Endodermal cell (in vitro differentiated cells): ENCODE measurements at places on chromosomes 16 and 17. TPM values are rescaled to one million over a fixed set of nuclear protein-coding genes. Genes with fewer than 3 reads are reported as not detected.

GRCh38 chr17:42424991-42425610 lies 2.0 kb upstream of the CAVIN1 start:
- H3K27me3 ChIP-seq = peaks cover 64% of the 10 kb centered on the region
- H3K36me3 ChIP-seq = no peaks in the 10 kb centered on the region
- H3K27ac ChIP-seq = no peak overlapping the region
- H3K4me3 ChIP-seq = no peak overlapping the region
- peak; percentile 49 for DNase-seq

DNA sequence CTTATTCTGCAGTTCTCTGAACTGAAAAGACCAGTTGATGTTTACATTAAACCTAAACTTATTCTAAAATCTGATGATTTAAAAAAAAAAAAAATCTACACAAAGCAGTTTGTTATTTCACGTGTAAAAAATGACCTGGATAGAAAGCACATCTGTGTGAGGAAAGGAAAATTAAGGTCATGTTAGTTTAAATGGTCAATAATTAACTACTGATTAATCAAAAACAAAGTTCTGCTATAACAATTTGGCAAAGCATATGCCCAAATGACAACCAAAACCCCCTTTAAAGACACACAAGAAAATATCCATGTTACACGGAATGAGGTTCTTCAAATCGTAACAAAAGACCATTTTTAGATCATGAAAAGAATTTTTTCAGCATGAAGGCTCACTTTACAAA lies 30.4 kb downstream of the CACNG1 start:
- peaks cover 54% of the 10 kb centered on the region for H3K36me3 ChIP-seq
- H3K27ac ChIP-seq = no peak overlapping the region
- no peaks in the 10 kb centered on the region for H3K27me3 ChIP-seq
- no peak for DNase-seq

- H3K27me3 ChIP-seq = peaks cover 23% of the 10 kb centered on the region
- H3K36me3 ChIP-seq = no peaks in the 10 kb centered on the region
- peak overlapping the region; percentile 74 for H3K4me3 ChIP-seq
These were observed 765 bp downstream of the COL1A1 start for GRCh38 chr17:50200457-50201275.

The CHST6 gene
- 11.9 to 16.4 TPM (median 15.9 TPM) in 3 replicates for total RNA-seq

- H3K27me3 ChIP-seq = no peaks in the 10 kb centered on the region
- no peak overlapping the region for H3K27ac ChIP-seq
- H3K4me3 ChIP-seq = no peak overlapping the region
These were observed 4.6 kb downstream of the PRSS21 start for GRCh38 chr16:2821487-2822157.

GRCh38 chr16:81499576-81500380 lies 55.2 kb downstream of the CMIP start:
- peak overlapping the region; percentile 24 for H3K27ac ChIP-seq
- no peaks in the 10 kb centered on the region for H3K36me3 ChIP-seq
- H3K27me3 ChIP-seq = no peaks in the 10 kb centered on the region
- DNase-seq = no peak

GRCh38 chr17:82016061-82016874 lies 6.4 kb downstream of the CENPX start:
- DNase-seq = no peak
- H3K36me3 ChIP-seq = peaks cover 7% of the 10 kb centered on the region
- no peak overlapping the region for H3K4me3 ChIP-seq
- peak overlapping the region; percentile 24 for H3K27ac ChIP-seq

The CDYL2 gene
- total RNA-seq = 12.7 and 12.8 TPM in 2 replicates

GRCh38 chr16:23416816-23417215 lies 36.2 kb downstream of the COG7 start:
- peaks cover 36% of the 10 kb centered on the region for H3K36me3 ChIP-seq
- H3K27ac ChIP-seq = no peak overlapping the region
- no peaks in the 10 kb centered on the region for H3K27me3 ChIP-seq
- H3K4me1 ChIP-seq = no peaks in the 10 kb centered on the region
- no peak for DNase-seq
- H3K4me3 ChIP-seq = no peak overlapping the region

- no peaks in the 10 kb centered on the region for H3K4me1 ChIP-seq
- no peak for DNase-seq
- no peak overlapping the region for H3K4me3 ChIP-seq
- H3K36me3 ChIP-seq = no peaks in the 10 kb centered on the region
- no peak overlapping the region for H3K27ac ChIP-seq
These were observed 16.4 kb upstream of the SLC16A11 start for GRCh38 chr17:7060165-7060891.

The KRT32 gene
- not detected in 2 replicates for total RNA-seq

The TMEM235 gene
- 0.29 and 0.33 TPM in 2 replicates for total RNA-seq

- H3K4me3 ChIP-seq = no peak overlapping the region
- H3K4me1 ChIP-seq = no peaks in the 10 kb centered on the region
- no peak overlapping the region for H3K27ac ChIP-seq
- DNase-seq = peak; percentile 46
These were observed 27.4 kb downstream of the MYH11 start for GRCh38 chr16:15829460-15829859.

The KRTAP17-1 gene
- total RNA-seq = 0.48 TPM in 1 of 2 replicates, not detected in the other

The NUPR1 gene
- not detected in 2 replicates for total RNA-seq

- H3K4me3 ChIP-seq = no peak overlapping the region
- H3K36me3 ChIP-seq = no peaks in the 10 kb centered on the region
- H3K4me1 ChIP-seq = no peaks in the 10 kb centered on the region
- no peak overlapping the region for H3K27ac ChIP-seq
- H3K27me3 ChIP-seq = no peaks in the 10 kb centered on the region
These were observed 25.2 kb downstream of the CD300A start for GRCh38 chr17:74491626-74492025.

GRCh38 chr16:56990407-56991286 lies 1.3 kb downstream of the NLRC5 start:
- no peaks in the 10 kb centered on the region for H3K36me3 ChIP-seq
- H3K4me3 ChIP-seq = no peak overlapping the region
- H3K27ac ChIP-seq = no peak overlapping the region
- H3K4me1 ChIP-seq = no peaks in the 10 kb centered on the region
- peaks cover 56% of the 10 kb centered on the region for H3K27me3 ChIP-seq

GRCh38 chr16:80611171-80611929 lies 70.6 kb downstream of the DYNLRB2 start:
- H3K27ac ChIP-seq = no peak overlapping the region
- no peaks in the 10 kb centered on the region for H3K36me3 ChIP-seq
- peak; percentile 37 for DNase-seq
- H3K4me1 ChIP-seq = no peaks in the 10 kb centered on the region
- H3K27me3 ChIP-seq = no peaks in the 10 kb centered on the region

DNA sequence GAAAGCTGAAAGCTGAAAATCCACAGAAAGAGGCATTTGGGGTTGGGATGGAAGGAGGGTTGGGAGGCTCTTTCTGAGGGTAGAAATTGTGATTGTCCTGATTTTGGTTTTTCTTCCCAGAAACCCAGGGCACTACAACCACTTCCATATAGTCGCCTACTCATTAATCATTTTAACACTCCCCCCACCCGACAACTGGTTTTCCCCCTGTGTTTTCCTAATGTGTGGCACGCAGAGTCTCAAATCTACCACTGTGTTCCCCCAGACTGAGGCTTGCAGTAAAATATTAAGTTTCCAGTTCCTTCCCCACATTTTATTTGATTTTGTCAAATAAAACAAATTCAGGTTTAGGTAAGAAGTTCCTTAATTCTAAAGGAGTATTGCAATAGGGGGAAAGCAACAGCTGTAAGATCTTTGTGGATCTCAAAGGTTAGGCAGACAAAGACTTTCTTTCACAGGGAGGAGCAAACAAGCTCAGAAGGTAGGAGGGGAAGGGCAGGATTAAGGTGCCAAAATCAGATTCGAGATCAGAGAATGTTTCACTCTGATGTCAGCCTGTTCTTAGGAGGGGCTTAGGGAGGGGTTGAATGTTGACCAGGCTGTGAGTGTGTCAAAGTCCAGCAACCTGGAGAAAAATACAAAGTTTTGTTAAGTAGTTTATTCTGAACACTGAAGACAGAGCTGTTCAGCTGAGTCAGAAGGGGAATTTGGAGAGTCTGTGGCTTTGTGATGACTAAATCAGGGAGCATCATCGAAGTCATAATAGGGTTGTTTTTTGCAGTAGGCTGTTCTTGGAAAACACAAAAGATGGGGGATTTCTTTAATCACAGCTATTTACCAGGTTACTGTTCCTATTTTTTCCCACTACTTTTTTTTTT lies 3.6 kb downstream of the ZNF267 start:
- no peak for DNase-seq
- H3K4me3 ChIP-seq = peak overlapping the region; percentile 30
- no peak overlapping the region for H3K27ac ChIP-seq
- H3K27me3 ChIP-seq = no peaks in the 10 kb centered on the region
- H3K4me1 ChIP-seq = peaks cover 7% of the 10 kb centered on the region
- H3K36me3 ChIP-seq = peaks cover 31% of the 10 kb centered on the region

DNA sequence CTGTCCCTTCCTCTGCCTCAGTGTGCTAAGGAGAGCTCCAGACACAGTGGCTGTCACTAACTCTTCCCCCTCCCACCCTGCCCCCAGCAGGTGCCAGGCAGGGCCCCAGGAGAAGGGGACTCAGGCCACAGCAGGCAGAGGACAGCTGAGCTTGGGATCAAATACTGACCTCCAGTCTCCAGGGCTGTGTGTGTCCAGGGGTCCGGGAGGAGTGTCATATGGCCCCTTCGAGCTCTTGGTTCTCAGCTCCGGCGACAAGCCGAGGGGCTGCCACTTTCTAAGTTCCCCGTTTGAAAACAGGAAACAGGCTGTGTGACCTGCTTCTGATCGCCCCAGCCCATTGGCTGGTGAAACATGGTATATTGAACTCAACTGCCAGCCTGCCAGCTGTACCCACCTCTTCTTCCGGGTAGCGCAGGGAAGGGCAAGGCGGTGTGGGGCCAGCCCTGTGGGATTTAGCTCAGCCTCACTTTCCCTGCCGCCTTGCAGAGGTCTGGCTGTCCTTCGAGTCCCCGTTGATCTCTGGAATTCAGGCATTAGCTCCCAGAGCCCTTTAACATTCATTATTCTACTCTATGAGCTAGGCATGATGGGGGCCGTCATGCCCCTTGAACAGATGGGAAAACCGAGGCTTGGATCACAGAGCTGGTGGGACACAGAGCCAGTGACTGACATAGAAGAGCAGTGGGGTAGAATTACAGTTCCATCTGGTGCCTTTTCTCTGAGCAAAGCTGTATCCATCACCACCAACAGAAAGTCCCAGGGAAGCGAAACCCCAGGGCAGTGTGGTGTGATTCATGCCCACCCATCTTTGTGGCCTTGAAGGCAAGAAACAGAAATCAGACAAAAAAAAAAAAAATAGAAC lies at the start of gene SNX20:
TSS of gene SNX20 (minus strand) at position 292 of the 865 bp plus-strand sequence. CDS start 3,786 bp downstream, outside the sequence.
- H3K27ac ChIP-seq = no peak within 1 kb of the TSS
- no peak within 1 kb of the TSS for H3K4me3 ChIP-seq
- H3K4me1 ChIP-seq = no peaks in the 10 kb centered on the region
- DNase-seq = peak; percentile 32
- no peaks in the 10 kb centered on the region for H3K27me3 ChIP-seq

The SSTR5 gene
- 0.45 and 0.64 TPM in 2 replicates for total RNA-seq

DNA sequence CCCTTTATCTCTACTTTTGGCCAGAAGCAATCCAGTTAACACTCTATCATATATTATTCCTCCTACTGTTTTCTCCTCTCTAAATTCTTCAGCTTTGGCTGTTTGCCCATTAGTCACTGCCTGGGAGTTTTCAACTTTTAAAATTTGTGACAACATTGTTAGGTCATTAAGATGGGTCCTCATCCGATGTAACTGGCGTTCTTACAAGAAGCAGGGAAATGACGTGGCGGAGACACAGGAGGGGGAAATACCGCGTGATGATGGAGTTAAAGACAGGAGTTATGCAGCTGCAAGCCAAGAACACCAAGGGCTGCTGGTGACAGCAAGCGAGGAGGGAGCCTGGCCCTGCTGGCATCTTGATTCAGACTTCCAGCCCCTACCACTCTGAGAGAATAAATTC lies 34.8 kb upstream of the CPHXL start:
- no peaks in the 10 kb centered on the region for H3K36me3 ChIP-seq
- no peak overlapping the region for H3K27ac ChIP-seq
- peaks cover 5% of the 10 kb centered on the region for H3K27me3 ChIP-seq
- DNase-seq = no peak
- H3K4me3 ChIP-seq = no peak overlapping the region
- no peaks in the 10 kb centered on the region for H3K4me1 ChIP-seq

- H3K4me3 ChIP-seq = no peak overlapping the region
- no peaks in the 10 kb centered on the region for H3K4me1 ChIP-seq
- DNase-seq = no peak
These were observed 178.5 kb upstream of the TOX3 start for GRCh38 chr16:52725461-52725860.

DNA sequence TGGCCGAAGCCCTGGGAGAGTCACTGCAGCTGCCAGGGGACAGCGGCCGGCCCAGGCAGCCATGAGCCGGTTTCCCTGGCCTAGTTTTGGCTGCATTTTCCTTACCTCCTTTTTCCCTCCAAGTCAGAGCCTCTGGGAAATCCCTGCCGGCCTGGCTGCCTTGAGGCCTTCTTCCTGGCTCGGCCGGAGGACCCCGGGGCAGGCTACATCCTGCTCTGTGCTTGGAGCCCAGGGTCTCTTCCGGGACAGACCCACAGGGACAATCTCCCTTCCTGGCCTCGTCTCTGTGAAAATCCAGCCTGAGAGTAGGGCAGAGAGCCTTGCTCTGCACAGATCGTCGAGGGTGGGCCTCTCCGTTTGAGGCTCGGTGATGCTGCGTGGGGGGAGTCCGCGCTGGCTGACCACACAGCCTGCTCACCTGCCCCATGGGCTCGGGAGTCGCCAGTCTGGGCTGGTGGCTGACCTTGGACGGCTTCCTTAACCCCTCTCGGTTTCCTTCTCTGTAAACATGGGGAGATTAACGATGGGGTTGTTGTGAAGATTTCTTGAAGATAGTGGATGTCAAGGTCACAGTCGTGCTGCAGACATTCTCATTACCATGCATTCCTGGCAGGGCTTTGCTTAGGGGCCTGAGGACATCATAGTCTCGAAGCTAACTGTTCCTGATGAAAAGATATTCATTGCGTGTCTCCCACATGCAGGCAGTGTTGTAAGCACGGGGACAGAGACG lies 34.8 kb upstream of the CIBAR2 start:
- peaks cover 9% of the 10 kb centered on the region for H3K4me1 ChIP-seq
- no peak overlapping the region for H3K27ac ChIP-seq
- H3K27me3 ChIP-seq = no peaks in the 10 kb centered on the region
- no peaks in the 10 kb centered on the region for H3K36me3 ChIP-seq

The NEK8 gene
- total RNA-seq = 15.7 TPM in 2 replicates
